ENCODE measurements at places on chromosomes 7 and 10. TPM values are rescaled to one million over a fixed set of nuclear protein-coding genes. Genes with fewer than 3 reads are reported as not detected.

STOX1 gene
- total RNA-seq, result 0.31 TPM

NEUROG3 gene
- total RNA-seq, result 0.22 TPM

HOXA7 gene
- not detected for total RNA-seq

SLC26A3 gene
- not detected for total RNA-seq

STEAP4 gene
- total RNA-seq, result not detected

ZPBP gene
- total RNA-seq, result not detected

HSPA12A gene
- total RNA-seq, result 0.06 TPM

CADPS2 gene
- not detected for total RNA-seq

PIK3AP1 gene
- 5.3 TPM for total RNA-seq

APBB1IP gene
- 88.7 TPM for total RNA-seq

TMEM273 gene
- total RNA-seq, result 11.2 TPM

GIMAP8 gene
- 31.0 TPM for total RNA-seq

HOGA1 gene
- not detected for total RNA-seq

POLL gene
- total RNA-seq, result 37.7 TPM

DUS4L gene
- total RNA-seq, result 11.8 TPM

UBTD1 gene
- total RNA-seq, result 1.4 TPM

EGR2 gene
- total RNA-seq, result 1.4 TPM

PON3 gene
- not detected for total RNA-seq

IDI2 gene
- not detected for total RNA-seq

LRMDA gene
- not detected for total RNA-seq

FFAR4 gene
- total RNA-seq, result not detected

NUTM2E gene
- not detected for total RNA-seq

ARID5B gene
- 25.4 TPM for total RNA-seq

HSPA14 gene
- 23.0 TPM for total RNA-seq

SNCG gene
- not detected for total RNA-seq

CDC14C gene
- total RNA-seq, result not detected

AUTS2 gene
- total RNA-seq, result 23.8 TPM

XRCC2 gene
- total RNA-seq, result 10.9 TPM

CPA2 gene
- total RNA-seq, result not detected

IMMP2L gene
- total RNA-seq, result 10.2 TPM

SMO gene
- not detected for total RNA-seq

C10orf105 gene
- 0.17 TPM for total RNA-seq

VSTM2A gene
- not detected for total RNA-seq

NPSR1 gene
- not detected for total RNA-seq
